ENCODE measurements at places on chromosomes 5 and 9.

DNA sequence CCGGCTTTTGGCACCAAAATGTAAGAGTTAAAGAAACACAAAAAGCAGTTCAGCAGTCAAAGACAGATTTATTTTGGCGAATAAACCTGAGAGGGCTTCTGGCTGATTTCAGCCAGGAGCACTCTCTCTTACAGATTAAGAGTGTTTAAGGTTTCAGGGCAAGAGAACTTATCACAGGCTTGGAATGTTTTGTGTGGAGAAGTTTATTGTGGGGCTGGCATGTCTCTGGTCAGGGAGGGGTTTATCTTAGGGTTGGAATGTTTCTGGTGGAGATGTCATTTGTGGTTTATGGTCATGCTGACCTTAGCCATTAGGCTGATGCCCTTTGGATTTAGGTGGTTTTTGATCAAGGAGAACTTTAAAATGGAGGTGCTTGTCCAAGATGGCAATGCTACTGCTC is 622.3 kb upstream of the PTPRD start:
- no peak for DNase-seq

- no peak for DNase-seq
Observed at GRCh38 chr5:179342577-179342976, 2.7 kb downstream of the ADAMTS2 start.

- DNase-seq, result no peak
Observed at GRCh38 chr5:54932789-54933188, 52.6 kb downstream of the ESM1 start.

- peak; percentile 93 for DNase-seq
Observed at GRCh38 chr9:97923529-97924108, 1.3 kb upstream of the TRMO start.

DNA sequence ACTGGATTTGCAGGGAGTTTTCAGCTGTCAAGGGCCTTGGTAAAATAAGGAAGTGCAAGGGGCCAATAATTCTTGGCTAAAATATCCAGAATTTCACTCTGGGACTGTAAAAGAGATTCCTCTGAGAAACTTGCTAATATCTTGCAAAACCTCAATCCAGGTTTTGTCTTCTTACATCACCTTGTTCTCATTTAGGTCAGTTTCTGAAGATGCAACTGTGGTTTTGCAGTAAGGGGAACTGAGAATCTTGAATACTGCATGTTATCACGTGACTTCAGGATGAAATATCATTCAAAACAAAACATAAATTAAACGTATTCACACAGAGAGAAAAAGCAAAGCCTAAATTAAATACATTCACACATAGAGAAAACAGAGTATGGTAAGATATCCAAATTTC is 35.0 kb upstream of the RIC1 start:
- no peak for DNase-seq

DNA sequence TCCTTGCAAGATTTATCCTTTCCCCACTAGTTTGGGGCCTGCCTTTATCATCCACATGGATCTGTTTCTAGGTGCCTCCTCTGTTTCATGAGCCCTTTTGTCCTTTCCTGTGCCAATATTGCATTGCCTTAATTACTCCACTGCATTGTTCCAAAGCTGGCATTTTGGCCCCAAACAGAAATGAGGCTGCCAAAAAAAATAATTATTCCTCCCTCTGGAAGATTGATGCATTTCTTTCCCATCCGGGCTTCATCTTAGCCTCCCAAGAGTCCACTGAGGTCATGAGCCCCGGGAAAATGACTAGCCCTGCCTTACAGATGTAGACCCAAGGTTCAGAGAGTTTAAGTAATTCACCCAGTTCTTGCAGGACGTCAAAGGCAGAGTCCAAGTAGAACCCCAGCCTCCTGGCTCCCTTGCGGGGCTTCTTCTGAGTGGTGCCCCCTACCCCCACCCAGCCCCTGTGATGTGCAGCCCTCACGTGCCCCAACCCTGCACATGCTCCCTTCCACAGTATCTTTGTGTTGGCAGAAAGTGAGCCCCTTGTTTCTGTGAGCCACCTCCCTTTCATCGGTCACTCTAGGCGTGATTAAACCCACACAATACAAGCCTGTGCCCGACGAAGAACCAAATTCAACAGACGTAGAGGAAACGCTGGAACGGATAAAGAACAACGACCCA is 62.1 kb downstream of the TMOD1 start:
- DNase-seq, result no peak

- DNase-seq, result peak; percentile 58
Observed at GRCh38 chr5:86971034-86971571, 296.6 kb upstream of the RASA1 start.

DNA sequence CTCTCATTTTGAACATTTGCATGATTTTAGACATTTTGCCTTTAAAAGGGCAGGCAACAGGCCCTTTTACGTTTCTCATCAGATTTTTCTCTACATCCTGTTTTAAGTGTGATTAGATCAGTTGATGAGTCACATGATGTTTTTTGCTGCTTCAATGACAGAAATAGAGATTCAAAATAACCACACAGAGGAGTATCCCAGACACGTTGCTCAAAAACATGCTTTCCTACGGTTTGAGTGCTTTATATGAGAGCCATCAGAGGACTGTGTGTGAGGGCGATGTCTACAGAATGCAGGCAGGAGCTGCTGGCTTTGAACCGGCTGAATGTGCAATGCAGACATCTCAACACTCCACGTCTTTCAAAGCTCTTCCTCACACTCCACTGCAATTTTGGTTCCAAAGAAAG is 42.1 kb downstream of the OTULIN start:
- no peak for DNase-seq

DNA sequence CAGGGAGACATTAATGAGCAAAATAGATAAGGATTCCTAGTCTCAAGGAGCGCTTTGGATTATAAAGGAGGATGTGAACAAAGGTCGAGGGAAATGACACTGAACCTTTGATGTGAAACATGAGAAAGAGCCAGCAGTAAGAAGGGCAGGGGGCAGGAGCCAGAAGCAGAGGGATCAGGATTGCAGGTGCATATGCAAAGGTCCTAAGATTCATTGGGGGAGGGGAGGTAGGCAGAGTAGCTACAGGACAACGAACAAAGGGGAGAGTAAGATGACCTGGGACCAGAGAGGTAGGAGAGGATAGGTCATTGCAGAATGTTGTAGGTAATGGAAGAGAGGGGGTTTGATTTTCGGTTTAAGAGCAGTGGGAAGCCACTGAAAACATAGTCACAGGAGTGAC is 129.2 kb upstream of the TRPM3 start:
- no peak for DNase-seq

GRCh38 chr9:32385152-32385884 is 875 bp downstream of the ACO1 start:
- no peak for DNase-seq

- DNase-seq, result no peak
Observed at GRCh38 chr5:105587963-105588662, 2025.5 kb upstream of the NUDT12 start.
